ENCODE measurements at places on chromosomes 6 and 20.

- no peak for DNase-seq
These were observed 238.1 kb downstream of the HAO1 start for GRCh38 chr20:7702141-7702540.

DNA sequence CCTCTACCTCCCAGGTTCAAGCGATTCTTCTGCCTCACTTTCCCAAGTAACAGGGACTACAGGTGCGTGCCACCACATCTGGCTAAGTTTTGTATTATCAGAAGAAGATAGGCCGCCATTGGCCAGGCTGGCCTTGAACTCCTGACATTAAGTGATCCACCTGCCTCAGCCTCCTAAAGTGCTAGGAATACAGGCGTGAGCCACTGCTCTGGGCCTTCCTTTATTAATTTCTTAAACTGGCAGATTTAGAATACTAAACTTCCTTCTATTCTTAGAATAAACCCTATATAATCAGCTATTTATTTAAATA is 86.6 kb downstream of the HFE start:
- DNase-seq, result no peak

DNA sequence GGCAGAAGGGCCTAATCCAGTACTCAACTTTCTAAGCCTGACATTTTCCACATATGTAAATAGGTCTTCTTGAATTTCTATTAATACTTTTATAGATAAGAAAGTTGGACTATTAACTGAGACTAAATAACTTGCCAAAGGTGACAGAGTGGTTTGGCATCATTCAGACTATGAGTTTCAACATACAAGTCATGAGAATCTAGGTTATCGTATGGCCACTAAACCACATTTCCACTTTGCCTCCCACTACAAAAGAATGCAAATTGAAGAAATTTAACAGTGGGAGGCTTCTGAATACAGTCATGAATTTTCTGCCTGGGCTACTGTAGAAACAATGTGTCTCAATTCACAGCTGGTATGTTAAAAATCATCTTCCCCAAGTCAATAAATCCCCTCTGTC is 531.0 kb upstream of the AGPAT4 start:
- no peak for DNase-seq

DNA sequence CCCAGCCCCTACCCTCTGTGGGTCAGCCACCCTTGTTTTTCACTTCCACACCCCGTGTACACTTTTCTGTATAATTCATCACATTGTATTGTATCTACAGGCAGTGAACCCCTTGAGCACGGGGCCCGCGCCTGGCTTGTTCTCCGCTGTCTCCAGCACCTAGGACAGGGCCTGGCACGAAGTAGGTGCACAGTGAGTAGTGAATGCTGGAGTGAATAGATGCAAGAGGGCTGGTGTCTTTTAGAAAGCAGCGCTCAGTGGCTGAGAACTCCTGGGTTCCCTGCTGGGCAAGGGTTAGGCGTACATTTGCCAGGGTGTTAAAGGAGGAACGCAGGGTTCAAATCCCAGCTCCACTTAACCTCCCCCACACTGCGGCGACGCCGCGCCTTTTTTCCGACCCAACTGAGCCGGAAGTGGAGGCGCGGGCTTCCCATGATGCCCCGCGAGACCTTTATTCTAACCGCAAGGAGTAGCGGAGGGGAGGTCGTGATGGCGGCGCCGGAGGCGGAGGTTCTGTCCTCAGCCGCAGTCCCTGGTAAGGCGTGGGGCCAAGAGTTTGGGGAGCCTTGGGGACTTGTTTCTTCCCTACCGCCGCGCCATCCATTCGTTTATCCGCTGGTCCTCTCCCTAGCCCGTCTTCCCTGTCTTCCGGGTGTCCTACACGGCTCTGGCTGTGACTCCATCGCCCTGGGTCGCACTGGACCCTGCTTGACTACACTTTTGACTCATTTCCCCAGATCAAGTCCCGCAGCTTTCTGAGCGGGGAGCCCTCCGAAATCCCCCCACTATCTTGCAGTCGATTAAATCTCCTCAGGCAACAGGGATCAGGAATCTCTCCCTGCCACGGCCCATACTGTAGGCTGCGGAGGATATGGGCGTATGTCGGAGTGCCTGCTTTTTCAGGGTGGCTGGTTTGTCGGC is at the start of gene MAD2L1BP:
Gene MAD2L1BP (plus strand): TSS at position 454 of the 921 bp plus-strand sequence. CDS start 36 bp downstream, at position 490.
- DNase-seq, result peak; percentile 76

DNA sequence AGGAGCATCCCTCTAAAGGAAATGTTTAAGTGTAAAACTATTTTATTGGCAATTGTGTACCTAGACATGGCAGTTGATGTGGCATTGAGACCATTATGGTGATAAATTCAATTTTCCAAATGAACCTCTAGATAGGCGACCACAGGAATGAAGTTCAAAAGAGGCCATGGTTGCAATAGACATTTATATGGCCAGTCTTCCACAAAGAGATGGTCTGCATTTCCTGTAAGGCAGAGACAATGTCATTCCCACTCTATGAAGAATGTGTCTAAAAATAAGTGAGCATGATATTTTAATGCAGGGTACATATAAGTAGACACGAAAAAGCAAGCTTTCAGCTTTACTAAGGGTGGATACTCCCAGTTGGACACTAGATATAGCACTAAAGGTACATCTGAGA is 40.9 kb downstream of the THEMIS start:
- DNase-seq, result no peak

- peak; percentile 35 for DNase-seq
These were observed at the start of gene ARFGEF3 for GRCh38 chr6:138161338-138162110. ARFGEF3 (plus strand) TSS chr6:138161939; CDS start chr6:138162087, 148 bp downstream.

GRCh38 chr20:37864298-37864697 is 38.6 kb upstream of the VSTM2L start:
- DNase-seq, result no peak

GRCh38 chr6:68114463-68115047 is 520.5 kb upstream of the ADGRB3 start:
- no peak for DNase-seq

DNA sequence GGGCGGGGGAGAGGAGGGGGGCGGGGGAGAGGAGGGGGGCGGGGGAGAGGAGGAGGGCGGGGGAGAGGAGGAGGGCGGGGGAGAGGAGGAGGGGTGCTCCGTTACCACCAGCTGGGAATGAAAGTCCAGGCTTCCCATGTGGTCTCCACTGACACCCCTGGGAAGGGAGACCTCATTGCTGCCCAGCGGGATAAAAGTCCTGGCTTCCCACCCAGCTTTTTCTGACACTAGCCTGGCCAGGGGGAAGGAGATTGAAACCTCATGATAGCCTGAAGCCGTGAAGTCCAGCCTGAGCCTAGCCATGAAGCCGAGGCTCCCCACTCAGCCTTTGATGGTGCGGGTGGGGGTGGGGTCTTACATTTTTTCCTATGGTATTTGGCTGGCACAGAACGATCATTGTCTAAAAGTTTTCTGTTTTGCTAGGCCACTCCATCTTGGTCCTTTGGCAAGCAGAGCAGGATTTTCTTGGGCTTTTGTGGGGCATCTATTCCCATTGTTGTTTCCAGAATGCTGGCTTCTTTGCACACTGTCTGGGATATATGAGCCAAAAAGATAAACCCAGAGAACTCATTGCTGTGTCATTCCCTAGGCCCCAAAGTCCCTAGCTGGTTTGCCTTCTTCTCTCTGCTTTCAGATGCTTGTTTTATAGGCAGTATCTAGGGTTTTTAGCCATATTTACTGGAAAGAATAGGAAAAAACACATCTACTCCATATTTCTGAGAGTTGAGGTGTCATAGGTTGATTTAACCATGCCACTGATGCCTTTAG is 67.9 kb upstream of the RNF24 start:
- no peak for DNase-seq

- no peak for DNase-seq
These were observed 48.8 kb downstream of the RNF24 start for GRCh38 chr20:3966571-3966970.

DNA sequence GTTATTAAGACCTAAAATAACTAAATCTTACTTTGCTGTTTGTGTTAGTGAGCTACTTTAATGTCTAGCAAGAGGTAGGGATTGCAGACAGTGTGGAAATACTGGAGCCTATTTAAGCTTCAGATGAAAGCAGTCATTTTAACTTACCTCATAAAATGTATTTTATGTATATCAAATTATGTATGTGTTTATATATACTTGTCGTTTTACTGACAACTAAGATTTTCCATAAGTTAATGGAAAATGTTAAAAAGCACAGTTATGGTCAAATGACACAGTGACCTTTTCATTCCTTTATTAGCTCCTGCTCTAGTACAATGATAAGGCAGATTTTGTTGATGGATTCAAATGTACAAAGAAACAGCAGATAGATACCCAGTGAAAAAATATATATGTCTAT is 34.6 kb downstream of the QKI start:
- no peak for DNase-seq

DNA sequence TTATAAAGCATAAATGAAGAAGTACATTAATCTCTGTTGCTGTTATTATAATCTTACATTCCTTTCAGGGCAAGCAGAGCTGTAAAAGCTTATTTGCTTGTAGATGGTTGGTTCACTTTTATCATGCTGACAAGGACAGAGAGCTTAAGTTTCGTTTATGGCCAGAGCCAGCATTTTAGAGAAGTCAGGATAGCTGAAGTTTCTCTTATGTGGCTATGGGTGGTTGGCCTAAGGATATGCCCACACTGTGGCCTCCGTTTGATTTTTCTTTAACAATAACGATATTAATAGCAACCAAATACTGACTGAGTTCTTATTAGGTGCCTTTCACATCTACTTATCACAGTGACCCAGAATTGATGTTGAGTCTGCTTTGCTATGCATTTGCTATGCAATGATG is 78.5 kb downstream of the FARS2 start:
- DNase-seq, result no peak

GRCh38 chr6:91970700-91971099 is 1383.8 kb upstream of the MAP3K7 start:
- DNase-seq, result no peak

GRCh38 chr6:134585517-134585873 is 267.6 kb upstream of the SGK1 start:
- no peak for DNase-seq

DNA sequence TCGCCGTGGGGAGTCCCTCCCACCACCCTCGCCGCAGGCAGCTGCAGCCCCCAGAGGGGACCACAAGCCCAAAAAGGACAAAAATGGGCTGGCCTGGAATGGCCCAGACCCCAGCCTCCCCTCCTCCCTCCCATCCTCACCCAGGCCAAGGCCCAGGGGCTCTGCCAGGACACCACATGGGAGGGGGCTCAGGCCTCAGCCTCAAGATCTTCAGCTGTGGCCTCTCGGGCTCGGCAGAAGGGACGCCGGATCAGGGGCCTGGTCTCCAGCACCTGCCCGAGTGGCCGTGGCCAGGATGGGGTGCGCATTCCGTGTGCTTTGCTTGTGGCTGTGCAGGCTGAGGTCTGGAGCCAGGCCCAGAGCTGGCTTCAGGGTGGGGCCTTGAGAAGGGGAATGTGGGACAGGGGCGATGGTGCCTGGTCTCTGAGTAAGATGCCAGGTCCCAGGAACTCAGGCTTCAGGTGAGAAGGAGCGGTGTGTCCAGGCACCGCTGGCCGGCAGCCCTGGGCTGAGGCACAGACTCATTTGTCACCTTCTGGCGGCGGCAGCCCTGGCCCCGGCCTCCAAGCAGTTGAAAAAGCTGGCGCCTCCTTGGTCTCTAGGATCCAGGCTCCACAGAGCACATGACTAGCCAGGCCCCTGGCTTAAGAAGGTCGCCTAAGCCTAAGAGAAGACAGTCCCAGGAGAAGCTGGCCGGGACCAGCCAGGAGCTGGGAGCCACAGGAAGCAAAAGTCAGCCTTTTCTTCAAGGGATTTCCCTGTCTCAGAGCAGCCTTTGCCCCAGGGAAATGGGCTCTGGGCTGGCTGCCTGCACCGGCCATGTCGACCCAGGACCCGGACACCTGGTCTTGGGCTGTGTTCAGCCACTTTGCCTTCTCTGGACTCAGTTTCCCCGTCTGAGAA is 35.2 kb upstream of the MRGBP start:
- DNase-seq, result no peak

GRCh38 chr6:87378947-87379346 is 28.8 kb upstream of the CFAP206 start:
- no peak for DNase-seq

DNA sequence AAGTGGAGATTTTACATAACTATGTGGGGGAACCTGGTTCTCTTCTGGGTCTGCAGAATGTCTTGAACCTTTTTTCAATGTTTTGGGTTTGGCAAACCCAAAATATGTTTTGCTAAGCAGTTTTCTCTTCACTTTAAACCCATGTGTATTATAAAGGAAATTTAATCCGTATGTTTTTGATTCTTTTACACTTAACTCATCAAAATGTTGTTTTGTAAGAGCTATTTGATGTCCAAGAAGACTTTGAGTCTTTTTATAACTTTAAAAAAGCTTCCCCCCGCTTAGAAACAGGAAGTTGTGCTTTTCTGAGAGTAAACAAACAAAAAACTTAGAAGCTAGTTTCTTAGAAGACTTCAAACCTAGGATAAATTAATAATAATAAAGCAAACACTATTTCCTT is 81.9 kb upstream of the CEP162 start:
- no peak for DNase-seq

DNA sequence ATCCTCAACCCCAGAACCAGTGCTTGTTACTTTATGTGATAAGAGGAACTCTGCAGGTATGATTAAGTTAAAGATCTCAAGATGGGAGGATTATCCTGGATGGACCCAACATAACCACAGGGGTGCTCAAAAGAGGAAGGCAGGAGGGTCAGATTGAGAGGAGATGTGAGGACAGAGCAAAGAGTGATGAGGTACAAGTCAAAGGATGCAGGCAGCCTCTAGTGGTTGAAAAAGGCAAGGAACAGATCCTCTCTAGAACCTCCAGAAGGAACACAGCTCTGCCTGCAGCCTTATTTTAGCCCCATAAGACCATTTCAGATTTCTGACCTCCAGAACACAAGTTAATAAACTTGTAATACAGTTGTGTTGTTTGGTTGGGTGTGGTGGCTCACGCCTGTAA is 41.2 kb downstream of the PDSS2 start:
- no peak for DNase-seq

DNA sequence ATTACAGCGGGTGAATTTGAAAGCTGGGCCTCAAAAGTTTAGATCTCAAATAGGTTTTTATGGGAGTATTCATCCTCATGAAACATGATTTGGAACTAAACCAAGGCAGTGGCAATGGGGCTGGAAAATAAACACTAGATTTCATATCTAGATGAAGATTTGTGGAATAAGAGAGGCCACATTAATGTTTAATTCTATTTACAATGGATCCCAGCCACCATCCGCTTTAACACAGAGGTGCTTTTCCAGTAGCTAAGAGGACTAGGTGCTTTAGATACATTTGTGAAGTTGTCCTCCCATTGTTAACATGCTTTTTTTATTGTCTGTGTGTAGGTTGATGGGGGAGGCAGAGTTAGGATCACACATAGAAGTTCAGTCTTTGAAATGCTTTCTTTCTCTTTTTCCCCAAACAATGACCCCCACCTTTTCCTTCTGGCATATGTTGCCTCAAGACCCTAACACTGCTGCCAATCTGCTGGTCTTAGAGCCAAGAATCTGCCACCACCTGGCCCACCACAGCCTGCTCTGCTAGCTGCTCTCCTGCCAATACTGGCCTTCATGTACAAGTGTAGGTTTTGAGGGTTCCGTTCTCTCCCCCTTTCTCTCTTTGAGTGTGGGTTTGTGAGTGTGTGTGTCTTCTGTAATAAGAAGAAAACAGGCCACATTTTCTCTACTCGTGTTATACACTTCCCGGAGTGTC is 27.8 kb upstream of the GFRAL start:
- no peak for DNase-seq
